ENCODE measurements at places on chromosomes 4 and X.

DNA sequence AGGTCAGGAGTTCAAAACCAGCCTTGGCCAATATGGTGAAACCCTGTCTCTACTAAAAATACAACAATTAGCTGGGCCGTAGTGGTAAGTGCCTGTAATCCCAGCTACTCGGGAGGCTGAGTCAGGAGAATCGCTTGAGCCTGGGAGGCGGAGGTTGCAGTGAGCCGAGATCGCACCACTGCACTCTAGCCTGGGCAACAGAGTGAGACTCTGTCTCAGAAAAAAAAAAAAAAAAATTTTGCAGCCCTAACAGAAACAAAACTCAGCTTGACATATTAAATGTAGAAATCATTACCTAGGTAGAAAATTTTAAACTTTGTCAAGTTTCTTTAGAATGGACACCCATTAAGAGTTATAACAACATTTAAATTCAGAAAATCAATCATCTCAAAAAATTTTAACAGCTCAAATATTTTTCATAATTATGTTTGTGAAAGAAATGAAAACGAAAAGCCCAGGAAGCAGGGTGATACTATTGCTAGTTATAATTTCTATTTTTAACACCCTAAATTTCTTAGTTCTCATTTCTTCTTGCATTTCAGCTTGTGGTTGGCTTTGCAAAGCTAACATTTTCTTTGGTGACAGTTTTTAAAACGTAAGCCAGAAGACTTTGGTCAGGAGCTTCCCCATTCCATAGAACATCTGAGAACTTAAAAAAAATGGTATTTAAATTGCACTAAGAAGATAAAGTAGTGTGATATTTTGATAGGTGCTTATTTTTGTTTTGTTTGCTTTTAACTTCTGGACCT, 33.3 kb upstream of the RBBP7 start:
- no peak for DNase-seq

GRCh38 chr4:187065396-187065795, 341.7 kb upstream of the FAT1 start:
- no peak for DNase-seq

DNA sequence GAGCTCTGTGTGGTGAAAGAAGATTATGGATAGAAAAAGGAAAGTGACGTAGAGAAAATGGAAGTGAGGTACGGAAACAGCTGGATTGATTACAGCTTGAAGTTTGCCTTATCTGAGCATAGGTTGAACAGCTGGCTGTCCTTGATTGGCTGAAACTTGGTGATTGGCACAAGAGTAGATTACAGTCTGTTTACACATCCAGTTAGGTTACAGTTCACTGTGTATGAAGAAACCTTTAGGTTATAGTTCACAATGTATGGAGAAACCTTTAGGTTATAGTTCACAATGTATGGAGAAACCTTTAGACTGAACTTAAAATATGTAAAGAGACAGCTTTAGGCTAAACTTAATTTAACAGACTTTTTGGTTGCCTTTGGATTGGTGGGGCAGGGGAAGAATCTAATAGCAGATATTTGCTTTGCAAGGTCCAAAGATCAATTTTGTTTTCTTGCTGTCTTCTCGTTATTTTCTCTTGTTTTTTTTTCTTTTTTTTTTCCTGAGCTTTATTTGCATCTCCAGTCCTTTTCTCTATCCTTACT, 15.6 kb upstream of the ART3 start:
- no peak for DNase-seq

GRCh38 chrX:136907621-136908020, 27.1 kb upstream of the RBMX start:
- no peak for DNase-seq

DNA sequence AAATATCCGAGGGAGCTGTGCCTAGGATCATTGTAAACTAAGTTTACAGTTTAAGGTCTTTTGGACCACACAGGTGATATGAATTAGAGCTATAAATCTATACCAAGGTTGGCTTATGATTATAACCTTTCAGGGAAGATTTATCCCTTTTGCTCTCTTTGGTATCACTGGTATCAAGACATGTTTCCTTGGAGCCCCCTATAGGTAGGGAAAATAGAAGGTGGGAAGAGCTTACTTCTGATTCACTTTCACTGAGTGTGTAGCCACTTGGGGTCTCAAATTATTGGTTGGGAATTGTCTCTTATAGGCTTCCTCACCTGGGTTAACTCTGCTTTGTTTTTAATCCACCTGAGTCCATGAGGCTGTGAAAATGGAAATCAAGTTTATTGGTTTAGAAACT, 262.1 kb upstream of the NR3C2 start:
- DNase-seq, result no peak

- no peak for DNase-seq
These were observed 25.2 kb upstream of the PTTG2 start for GRCh38 chr4:37935026-37935425.

GRCh38 chrX:45758319-45758718, 557.6 kb upstream of the DIPK2B start:
- DNase-seq, result no peak

GRCh38 chrX:134676436-134676835, 18.2 kb upstream of the PLAC1 start:
- no peak for DNase-seq

DNA sequence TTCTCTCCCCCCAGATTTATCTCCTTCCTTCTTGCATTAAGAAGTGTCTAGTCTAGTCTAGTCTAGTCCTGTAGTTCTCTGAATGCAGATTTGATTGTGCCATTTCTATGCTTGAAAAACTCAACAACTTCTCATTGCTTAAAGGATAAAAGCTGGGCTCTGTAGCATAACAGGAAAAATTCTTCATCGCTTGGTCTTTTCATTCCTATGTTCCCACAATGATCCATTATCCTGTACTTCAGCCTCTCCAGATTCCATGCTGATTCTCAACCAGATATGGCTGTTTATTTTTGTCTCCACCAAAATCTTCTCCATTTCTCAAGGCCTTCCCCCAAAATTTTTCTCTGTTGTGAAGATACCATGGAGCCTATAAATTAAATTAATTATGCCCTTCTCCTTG, 102.9 kb upstream of the STIM2 start:
- no peak for DNase-seq

- DNase-seq, result no peak
These were observed 2.0 kb downstream of the WDR13 start for GRCh38 chrX:48599341-48599740.

- no peak for DNase-seq
These were observed 132.9 kb downstream of the FRAS1 start for GRCh38 chr4:78190068-78190467.

- no peak for DNase-seq
These were observed 31.9 kb downstream of the RHOH start for GRCh38 chr4:40228497-40229365.

- DNase-seq, result no peak
These were observed 11.1 kb upstream of the GABRE start for GRCh38 chrX:151985531-151985930.

- no peak for DNase-seq
These were observed 45.1 kb downstream of the SUPT20HL2 start for GRCh38 chrX:24268786-24269185.

DNA sequence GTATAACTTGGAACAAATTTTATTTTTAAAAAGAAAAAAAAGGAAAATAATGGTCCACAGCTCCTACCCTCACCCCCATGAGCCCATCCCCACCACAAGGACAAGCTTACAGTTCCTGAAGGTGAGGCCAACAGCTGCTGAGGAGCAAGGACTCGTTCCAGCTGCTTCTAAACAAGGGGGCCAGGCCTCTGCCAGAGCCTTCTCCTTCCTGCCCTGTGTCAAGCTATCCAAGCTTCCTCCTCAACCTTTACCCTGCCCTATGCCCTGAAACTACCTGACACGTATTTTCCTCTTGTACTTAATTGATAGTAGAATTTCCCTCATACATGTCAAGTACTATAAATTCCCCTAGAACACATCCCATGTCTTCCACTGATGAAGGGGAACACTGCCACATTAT, 8.8 kb downstream of the SH3D19 start:
- no peak for DNase-seq

DNA sequence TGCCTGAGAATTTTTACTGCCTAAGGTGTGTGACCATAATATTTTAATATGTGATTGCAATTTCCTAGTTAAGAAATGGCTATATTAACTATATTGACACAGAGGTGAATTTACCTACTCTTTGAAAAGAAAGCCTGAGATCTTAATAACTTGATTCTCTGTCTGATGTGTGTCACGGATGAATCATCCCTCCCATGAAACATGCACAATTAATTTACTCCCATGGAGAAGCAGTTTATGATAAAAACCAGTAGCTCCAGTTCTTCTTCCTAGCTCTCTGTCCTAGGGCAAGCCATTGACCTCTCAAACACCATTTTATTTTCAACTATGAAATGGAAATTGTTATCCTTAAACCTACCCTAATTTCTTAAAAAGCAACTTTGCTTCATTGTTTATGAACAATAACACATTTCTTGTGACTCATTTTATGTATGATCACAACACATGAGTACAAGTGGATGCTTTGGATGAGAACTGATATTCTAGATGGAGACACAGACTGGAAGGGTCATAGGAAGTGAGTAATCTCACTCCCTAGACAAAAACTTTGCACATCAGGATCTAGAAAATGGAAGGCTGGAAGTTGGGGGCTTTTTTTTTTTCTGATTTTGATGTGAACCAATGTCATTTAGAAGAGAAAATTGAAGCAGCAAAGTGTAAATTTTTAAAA, 438.3 kb downstream of the GPAT3 start:
- DNase-seq, result no peak

GRCh38 chrX:77743720-77744119, 42.3 kb downstream of the ATRX start:
- no peak for DNase-seq

- no peak for DNase-seq
These were observed 417.1 kb upstream of the MAGEB16 start for GRCh38 chrX:35380808-35381700.

DNA sequence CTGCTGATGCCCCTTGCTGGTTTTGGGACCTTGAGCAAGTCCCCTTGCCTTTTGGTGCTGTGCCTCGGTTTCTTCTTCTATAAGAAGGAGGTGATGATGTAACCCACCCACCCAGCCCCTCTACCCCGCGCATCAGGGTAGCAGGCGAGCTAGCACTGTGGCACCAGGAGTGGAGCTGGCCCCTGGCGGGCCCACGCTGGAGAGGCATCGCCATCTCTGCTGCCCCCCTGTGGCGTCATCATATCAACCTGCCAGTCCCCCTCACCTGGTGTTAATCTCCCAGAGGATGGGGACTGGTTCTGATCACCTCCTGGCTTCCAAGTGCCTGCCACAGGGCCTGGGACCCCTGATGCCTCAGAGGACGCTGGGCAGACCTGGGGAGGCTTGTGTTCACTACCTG, 6.3 kb upstream of the SORCS2 start:
- DNase-seq, result no peak

GRCh38 chr4:140353786-140354185, 19.7 kb upstream of the SCOC start:
- no peak for DNase-seq

GRCh38 chr4:6268650-6269615, 717 bp upstream of the WFS1 start:
- no peak for DNase-seq

DNA sequence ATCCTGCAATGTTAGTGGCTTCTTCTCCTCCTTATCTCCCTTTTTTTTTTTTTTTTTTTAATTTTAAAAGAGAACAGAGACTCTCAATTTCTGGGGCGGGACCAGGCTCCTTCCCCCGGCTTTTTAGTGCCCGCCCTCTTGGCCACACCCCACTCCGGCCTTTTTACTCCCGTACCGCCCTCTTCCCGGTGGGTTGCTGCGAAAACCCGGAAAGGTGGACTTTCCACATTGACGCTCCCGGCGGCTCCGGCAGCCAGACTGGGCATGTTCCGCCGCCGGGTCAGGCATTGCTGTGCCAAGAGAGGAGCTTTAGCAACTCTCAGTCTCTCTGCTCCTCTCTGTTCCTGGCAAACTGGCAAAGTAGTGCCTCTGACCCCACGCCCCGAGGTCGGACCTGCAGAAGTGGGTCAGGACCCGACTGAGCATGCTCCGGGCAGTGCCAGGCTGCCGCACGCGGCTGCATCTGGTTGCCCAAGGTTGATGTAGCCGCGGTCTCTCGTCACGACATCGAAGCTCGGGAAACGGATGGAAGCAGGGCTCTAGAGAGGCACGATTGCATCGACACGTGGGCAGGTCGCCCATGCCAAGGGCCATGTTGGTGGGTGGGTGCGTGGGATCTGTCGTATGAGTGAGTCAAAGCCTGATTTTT, 1.1 kb upstream of the MFAP3L start:
- DNase-seq, result peak; percentile 42

GRCh38 chr4:168524006-168524405, 27.2 kb downstream of the PALLD start:
- no peak for DNase-seq

DNA sequence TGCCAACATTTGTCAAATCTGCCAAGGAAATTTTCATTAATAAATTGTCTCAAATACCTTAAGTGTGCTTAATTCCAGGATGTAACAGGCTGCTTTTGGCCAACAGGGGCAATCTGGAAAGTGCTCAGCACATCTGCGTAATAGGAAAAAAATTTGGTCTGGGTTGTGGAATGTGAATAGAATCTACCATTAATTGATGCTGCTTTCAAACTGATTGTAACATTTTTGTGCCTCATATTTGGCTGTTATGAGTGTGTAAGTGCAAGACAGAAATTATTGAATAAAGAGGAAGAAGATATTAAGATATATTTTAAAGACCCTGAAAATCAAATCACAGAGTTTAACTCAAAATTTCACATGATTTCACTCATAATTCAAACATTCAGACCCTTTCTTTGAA, 41.1 kb downstream of the REELD1 start:
- no peak for DNase-seq

DNA sequence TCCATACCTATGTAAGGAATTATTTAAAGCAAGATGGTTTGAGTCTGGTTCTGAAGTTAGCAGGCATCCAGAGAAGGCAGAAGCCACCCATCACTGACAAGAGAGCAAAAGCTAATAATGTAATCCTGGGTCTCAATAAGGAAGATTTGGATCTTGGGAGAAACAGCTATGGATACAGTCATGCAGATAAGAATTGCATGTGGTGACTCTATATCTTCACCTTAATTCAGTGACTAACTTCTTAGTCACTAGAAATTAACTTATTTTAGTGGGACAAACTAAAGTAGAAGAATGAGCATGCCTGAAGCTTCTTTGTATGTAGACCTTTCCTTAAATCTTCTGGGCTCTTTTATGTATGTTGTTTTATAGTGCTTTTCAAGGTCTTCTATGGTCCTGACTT, 66.6 kb downstream of the ATP10D start:
- DNase-seq, result no peak

DNA sequence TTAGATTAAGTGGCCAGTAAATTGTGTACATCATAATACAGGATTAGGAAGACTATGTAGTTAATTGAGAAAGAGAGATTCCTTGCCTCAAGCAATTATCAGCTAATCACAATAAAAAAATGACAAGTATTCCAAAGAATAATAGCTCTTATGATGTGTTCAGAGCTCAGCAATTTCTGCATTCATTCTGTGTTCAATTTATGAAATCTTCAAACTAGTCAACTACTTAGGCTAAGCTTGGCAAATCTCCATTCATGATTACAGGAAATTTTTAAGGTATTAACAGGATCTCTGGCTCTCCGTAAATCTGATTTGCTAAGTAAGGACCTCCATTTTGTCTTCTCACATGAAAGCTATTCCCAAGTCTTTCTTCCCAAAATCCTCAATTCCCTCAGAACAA, 256.9 kb upstream of the TEX13A start:
- DNase-seq, result no peak
